Panc1 (cell line): ENCODE measurements at places on chromosomes 4 and X. TPM values are rescaled to one million over a fixed set of nuclear protein-coding genes. Genes with fewer than 3 reads are reported as not detected.

DNA sequence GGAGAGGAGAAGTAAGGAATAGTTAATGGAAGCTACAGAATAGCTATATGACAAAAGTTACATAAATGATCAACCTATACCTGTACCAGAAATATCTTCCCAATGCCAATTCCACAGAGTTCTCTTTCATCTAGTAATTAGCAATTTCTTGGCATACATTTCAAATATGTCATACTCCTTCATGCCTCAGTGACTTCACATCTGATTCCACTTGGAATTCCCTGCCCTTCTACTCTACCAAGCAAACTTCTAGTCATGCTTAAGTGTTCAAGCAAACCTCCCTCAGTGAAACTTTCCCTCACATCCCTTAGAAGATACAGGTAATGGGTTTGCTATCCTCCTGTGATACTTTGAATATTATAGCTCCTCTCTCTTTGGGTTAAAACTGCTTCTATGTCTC is 127.1 kb downstream of the KLHL13 start:
- DNase-seq = no peak

GUCY1A1 gene
- 0.57 TPM for total RNA-seq

DNA sequence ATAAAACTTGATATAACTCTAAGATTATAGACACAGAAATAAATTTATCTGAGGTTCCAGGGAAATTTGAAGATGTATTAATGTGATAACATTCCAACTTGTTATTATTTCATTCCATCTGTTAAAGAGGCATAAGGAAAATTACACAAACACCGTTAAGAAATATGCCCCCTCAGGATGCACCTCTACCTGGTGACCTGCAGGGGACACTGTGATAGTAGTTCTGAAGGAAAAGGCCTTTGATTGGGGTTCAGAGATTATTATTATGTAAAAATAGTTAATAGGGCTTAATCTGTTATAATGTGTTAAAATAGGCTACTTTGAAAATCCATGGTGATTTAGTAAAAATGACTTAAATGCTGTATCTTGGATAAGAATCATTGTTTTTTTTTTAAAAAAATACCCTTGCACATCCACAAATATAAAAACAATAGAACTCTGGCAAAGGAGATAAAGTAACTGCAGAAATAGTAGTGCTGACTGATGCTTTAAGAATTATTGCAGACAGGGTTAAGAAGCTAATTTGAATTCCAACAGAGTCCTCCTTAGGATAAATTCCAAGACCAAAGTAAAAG is 6.1 kb upstream of the ABRAXAS1 start:
- peak; percentile 38 for DNase-seq

MAGEA1 gene
- total RNA-seq = not detected

GRCh38 chrX:107171369-107172102 is 34.7 kb downstream of the NUP62CL start:
- no peak for DNase-seq
